ENCODE measurements at places on chromosomes 12 and 14. TPM values are rescaled to one million over a fixed set of nuclear protein-coding genes. Genes with fewer than 3 reads are reported as not detected.

SMIM41 gene
- total RNA-seq: not detected

KLHDC1 gene
- total RNA-seq: 8.1 TPM

LRRC43 gene
- total RNA-seq: 0.70 TPM

RHOJ gene
- total RNA-seq: 10.2 TPM

DNAJC22 gene
- total RNA-seq: not detected

CSAD gene
- 9.6 TPM for total RNA-seq

CLEC4D gene
- 0.30 TPM for total RNA-seq

NXPH4 gene
- total RNA-seq: 1.1 TPM

TSPAN19 gene
- not detected for total RNA-seq

SIX6 gene
- not detected for total RNA-seq

TSPAN11 gene
- 0.60 TPM for total RNA-seq

MVK gene
- total RNA-seq: 9.2 TPM

FGF23 gene
- total RNA-seq: not detected

TEX22 gene
- total RNA-seq: 0.46 TPM

SLC25A47 gene
- total RNA-seq: not detected

NUP107 gene
- 21.7 TPM for total RNA-seq

Measured in heart right ventricle (tissue), 16 donors.